NCI-H2171 (cell line): ENCODE measurements at places on chromosomes 3 and 15.

DNA sequence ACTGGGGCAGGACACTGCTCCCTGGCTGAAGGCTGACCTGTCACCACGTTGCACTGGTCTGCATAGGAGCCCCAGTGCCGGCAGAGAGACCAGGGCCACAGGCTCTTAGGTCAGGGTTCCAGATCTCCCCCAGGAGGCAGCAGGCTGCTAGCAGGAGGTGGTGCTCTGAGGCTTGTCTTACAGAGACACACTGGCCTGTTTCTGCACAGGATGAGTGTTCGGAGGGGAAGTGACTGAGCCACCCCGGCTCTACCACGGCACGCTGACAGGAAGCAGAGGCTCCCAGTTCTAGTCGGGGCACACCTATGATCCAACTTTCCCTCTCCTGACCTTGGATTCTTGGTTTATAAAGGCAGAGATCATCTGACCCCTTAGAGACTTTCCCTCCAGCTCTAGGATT, 8.6 kb downstream of the FBXL22 start:
- DNase-seq = no peak

DNA sequence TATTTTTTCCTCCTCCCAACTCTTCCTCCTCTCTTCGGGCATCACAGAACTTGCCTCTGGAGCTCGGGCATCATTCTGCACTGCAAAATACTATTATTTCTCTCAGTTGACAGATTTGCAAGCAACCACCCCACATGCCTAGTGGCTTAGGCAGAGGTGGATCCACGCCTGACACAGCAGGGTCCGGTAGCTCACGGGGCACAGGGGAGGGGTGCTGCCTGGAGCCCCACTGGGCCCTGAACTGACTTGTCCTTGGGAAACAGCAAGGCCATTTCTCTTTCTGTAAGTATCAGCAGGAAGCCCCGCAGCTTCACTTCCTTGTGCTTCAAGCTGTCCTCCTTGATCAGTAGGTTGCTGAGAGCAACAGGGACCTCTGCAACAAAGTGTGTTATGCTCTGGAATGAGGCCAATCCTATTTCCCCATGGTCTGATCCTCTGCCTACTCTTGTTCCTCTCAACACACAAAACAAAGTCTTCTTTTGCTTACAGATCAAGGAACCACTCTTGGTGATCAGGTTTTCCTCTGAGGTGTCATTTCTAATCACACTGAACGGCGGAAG, 69.1 kb downstream of the FAM174B start:
- DNase-seq = no peak

GRCh38 chr3:11716573-11717290, 73.0 kb upstream of the VGLL4 start:
- DNase-seq = no peak

- no peak for DNase-seq
Observed at GRCh38 chr3:63656786-63657185, 4.3 kb downstream of the SNTN start.

DNA sequence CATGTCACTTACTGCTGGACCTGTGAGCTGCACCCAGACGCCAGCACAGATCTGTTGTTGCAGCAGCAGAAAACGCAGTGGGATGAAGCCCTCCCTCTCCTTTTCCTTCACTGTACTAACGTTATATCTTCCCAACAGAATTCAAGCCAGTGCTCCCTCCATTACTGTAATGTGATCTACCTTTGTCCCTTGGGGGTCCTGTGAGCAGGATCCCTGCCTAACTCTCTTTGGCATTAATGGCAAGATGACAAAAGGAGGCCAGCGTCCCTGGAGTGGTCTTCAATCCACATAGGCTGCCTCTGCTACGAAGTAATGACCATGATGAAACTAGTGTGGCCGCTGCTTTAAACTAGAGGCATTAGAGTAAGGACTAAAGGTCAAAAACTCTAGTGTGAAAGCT, 69.3 kb upstream of the SOX14 start:
- no peak for DNase-seq

DNA sequence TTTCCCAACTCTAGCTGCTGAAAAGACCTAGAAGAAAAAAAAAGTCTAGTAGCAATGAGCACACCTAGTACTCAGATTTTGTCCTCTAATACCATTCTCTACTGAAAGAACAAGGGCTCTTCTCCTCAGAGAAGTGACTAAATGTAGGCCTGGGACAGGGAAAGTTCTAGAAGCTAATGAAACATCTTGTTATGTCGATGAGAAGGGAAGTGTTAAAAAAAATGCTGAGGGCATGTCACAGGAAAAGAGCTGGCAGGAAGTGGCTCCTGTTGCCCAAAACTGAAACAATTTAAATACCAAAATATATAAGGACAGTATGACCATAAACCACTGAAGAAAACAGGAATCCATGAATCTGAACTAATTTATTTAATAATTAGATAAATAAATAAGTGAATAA, 581.4 kb upstream of the TBL1XR1 start:
- no peak for DNase-seq

DNA sequence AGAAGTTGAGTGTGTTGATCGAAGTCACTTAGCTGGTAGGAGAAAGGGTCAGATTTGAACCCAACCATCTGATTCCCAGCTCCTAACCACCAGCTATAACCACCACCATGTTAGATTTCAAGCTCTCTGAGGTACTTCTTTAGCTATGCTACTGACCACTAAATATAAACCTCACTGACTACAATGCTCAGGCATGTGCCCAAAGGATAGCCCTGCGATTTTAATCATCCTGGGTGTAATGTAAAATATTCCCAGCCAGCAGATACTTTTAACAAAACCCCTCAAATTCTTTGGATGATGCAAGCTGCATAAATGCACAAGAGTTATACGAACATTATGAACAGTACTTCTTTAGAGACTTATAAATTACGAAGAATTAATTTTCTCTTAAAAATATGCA, 115.2 kb upstream of the TSC22D2 start:
- DNase-seq = no peak

DNA sequence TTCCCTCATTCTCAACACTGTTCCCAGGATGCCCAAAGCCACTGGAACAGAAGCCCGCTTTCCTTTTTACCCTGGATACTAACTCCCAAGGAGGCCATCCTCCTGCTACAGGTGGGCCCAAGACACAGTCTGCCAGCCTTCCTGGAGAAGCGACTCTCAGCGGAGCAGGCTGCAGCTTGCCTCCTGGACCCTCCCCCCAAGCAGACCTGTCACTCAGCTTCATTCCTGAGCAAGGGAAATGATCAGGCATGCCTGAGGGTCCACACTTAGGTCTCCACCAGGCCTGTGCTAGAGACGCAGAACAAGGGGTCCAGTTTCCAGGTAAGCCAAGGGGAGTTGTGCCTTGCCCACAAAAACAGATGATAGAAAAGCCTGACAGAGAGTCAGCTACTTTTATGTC, 62.8 kb downstream of the SLCO2A1 start:
- DNase-seq = no peak
